Right lung (tissue), 10 donors: ENCODE measurements at places on chromosomes 2 and 18.

- no peak for DNase-seq
Observed at GRCh38 chr2:235098269-235098668, 146.5 kb downstream of the SH3BP4 start.

- no peak for DNase-seq
Observed at GRCh38 chr2:123826729-123827271, 198.3 kb upstream of the CNTNAP5 start.

- DNase-seq = no peak
Observed at GRCh38 chr2:156890529-156891148, 366.9 kb upstream of the GALNT5 start.

GRCh38 chr2:206230060-206230762, 44.3 kb upstream of the ZDBF2 start:
- DNase-seq = no peak

DNA sequence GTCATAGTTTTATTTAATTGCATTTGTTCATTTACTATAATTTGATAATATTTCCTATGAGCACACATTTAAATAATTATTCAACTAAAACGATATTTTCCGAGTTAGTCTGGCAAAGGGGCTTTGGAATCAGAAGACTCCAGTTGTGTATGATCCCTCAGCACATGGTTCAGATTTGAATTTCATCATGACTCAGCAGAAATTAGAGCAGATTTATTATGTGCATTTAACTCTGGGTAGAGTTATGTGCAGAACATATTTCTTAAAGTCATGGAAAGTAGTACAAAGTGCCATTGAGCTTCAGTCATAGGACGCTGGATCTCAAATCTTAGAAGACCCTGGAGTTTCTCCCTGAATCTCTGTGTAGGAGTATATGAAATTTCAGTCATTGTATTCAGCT, 106.7 kb downstream of the ADCYAP1 start:
- no peak for DNase-seq

GRCh38 chr2:67733517-67733916, 329.3 kb downstream of the C1D start:
- no peak for DNase-seq

- no peak for DNase-seq
Observed at GRCh38 chr2:101803945-101804696, 106.6 kb downstream of the MAP4K4 start.

DNA sequence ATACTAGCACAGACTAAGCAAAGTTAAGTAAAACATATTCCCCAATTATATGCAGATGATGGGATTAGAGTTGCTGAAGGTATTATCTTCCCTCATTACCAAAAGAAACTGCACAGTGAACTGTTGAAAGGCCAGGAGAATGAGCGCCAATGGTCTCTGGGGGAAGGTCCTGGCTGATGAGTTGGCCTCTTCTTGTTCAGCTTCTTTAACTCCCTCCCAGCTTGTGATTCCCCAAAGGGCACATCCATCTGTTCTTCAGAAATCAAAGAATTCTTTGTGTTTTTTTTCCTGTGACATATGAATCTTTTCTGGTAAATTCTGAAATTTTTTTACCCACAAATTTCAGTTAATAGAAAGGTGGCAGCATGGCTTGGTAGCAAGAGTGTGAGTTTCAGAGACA, 667.6 kb downstream of the CNTNAP5 start:
- no peak for DNase-seq

DNA sequence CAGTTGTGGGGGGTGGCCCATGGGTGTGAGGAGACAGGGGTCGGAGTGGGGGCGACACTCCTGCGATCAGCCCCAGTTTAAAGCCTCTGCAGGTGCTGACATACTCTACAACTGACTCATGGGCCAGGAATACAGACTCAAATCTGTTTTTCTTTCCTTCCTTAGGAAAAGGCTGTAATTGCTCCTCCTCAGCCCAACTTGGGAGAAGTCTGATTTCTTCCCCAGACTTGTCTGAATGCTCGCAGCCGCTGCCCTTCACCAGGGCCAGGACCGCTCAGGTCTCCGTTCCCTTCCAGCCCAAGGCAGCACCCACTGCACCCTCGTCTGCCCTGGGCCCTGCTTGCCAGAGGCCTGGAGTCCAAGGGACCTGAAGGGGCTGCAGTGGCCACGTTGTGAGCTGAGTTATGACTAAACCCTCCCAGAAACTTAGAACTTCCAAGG, 41.3 kb downstream of the RHOB start:
- no peak for DNase-seq

- DNase-seq = no peak
Observed at GRCh38 chr2:237180987-237181386, 95.3 kb downstream of the COPS8 start.

GRCh38 chr2:174594456-174594855, 3.1 kb downstream of the WIPF1 start:
- DNase-seq = no peak

GRCh38 chr2:19532547-19533196, 174.2 kb upstream of the OSR1 start:
- no peak for DNase-seq

- no peak for DNase-seq
Observed at GRCh38 chr2:39881494-39881893, 102.4 kb upstream of the THUMPD2 start.

DNA sequence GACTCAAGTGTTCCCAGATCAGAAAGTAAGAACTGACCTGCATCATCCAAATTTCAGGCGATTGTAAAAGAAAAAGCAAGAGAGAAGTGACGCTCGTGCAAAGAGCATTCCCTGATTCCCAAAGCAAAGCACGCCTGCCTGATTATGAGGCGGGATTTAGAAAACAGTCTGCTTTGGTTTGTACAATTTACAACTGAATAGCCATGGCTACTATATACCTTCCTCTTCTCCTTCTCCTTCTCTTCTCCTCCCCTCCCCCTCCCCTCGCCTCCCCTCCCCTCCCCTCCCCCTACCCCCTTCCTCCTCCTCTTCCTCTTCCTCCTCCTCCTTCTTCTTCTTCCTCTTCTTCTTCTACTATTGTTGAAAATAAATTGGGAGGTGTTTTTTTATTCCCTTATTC, 782.9 kb downstream of the GALR1 start:
- DNase-seq = no peak

DNA sequence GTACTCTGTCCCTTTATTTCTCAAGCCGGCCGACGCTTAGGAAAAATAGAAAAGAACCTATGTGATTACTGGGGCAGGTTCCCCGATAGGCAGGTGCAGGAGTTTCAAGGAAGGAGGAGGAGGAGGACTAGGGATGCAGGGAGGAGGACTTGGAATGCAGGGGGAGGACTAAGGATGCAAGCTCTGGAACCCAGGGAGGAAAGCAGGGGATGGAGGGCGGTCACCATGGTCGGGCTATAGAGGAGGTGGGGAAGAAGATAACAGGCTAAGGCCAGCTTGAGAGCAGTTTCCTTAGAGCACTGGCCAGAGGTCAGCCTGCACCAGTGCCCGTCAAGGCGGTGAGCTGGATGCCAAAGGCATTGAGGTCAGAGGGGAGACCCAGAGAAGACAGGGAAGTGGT, 18.7 kb upstream of the B3GNT7 start:
- DNase-seq = no peak

- no peak for DNase-seq
Observed at GRCh38 chr18:10093445-10093844, 179.6 kb downstream of the VAPA start.

GRCh38 chr18:6857300-6857699, 127.8 kb downstream of the ARHGAP28 start:
- DNase-seq = no peak

DNA sequence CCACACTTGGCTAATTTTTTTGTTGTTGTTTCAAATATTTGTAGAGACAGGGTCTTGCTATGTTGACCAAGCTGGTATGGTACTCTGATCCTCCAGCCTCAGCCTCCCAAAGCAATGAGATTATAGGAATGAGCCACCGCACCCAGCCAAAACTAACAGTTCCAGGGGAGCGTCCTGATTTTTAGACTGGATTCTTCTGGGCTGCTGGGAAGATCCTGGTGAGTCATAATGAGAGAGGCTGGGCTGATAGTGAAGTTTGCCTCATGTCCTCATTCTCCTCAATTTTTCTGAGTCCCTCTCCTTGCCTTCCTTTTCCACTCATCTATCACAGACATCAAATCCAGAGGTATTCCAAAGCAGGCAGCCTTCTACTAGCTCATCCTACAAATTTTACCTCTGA, 81.3 kb downstream of the VSNL1 start:
- no peak for DNase-seq

GRCh38 chr2:54666634-54667265, 56.7 kb upstream of the EML6 start:
- peak; percentile 89 for DNase-seq

DNA sequence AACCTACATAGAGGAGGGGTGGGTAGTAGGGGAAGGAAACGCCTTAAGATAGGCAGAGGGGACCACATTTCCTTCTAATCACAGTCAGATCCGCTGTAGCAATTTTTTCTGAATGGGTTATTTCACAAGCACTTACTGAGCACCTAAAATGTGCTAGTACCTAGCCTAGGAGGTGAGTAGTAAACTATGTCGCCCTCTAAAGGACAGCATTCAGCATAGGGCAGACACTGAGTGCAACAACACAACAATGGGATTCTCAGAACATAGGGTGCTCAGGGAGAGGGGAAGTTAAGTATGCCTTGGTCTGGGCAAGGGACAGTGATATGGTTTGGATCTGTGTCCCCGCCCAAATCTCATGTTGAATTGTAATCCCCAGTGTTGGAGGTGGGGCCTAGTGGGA, 166.1 kb upstream of the RAB6C start:
- no peak for DNase-seq

DNA sequence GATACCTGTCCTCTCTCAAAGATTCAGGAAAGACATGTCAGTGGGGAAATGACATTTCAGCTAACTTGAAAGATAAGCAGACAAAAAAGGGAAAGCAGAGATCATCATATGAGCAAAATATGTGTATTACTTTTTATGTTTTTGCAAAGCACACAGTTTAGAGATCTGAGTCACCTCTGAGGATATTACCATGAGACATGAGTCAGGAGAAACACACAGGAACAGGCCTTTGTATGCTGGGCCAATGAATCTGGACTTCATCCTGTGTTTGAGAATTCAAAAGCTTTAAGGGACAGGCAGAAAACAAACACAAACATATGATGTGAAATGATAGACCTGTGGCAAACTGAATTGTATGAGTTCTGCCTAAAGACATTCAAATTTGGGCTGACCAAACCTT, 306.0 kb upstream of the EPC2 start:
- no peak for DNase-seq
